ENCODE measurements at places on chromosomes 2 and 18.
A peak's percentile ranks its signal among the peaks of the same experiment; 100 is the strongest.

- no peak for DNase-seq
Measured at GRCh38 chr2:102758439-102758838, 3.4 kb upstream of the TMEM182 start.

GRCh38 chr2:226446406-226447001 lies 353.1 kb downstream of the IRS1 start:
- DNase-seq = no peak

- peak; percentile 12 for DNase-seq
Measured at GRCh38 chr2:101679801-101680487, 17.6 kb upstream of the MAP4K4 start.

GRCh38 chr18:31976242-31976641 lies 33.3 kb upstream of the TRAPPC8 start:
- DNase-seq = no peak

DNA sequence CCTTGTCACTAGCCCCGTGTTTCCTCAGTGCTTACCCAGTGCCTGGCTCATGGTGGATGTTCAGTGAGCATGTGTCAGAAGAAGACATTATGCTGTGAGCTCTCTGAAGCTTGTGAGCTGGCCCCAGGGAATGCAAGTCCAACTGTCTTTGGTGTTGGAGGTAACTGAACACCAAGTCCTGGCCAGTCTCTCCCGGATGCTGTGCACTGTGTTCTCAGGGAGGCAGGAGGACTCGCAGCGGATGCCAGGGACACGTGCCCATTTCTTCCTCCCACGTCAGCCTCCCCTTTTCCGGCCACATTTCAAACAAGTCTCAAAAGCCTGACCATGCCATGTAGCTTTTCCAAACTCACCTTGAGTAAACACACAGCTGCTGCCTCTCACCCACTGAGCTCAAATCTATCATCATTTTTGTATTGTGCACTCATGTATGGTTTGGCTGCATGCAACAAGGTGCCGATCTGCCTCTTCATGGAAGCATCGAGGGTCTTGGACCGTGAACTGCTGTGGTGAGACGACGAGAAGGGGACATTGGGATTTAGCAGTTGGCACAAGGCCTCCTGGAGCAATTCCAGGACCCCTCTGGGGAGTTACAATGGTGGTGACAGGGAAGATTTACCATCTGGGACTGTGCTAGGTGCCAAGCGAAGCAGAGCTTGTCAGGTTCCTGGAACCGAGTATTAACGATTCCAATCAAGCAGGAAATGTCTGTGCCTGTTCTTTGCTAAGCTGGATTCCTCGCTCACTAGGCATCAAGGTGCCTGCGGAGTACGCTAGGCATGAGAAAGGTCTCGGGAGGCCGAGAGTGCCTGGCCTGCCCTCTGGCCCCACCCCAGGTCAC lies 44.4 kb upstream of the MGAT4A start:
- DNase-seq = peak; percentile 88

GRCh38 chr2:97997784-97998392 lies 2.1 kb upstream of the TMEM131 start:
- peak; percentile 86 for DNase-seq

DNA sequence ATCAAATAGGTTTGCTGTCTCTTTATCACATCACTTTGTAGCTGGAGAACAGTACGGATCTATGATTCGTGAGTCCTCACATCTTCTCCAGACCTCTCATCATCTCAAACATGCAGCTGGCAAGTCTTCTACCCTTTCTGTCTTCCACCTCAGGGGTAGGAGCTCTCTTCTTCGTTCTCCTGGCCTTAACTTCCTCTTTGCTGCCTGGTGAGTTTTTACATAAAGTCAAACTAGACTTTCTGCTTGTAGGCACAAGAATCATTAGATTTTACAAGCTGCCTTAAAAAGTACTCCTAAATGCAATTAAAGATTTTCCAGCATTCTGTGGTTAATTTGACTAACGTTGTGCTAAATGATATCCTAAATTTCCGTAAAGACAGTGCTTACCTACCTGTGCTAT lies 43.7 kb upstream of the TANK start:
- no peak for DNase-seq
